ENCODE measurements at places on chromosomes 1 and 21.

DNA sequence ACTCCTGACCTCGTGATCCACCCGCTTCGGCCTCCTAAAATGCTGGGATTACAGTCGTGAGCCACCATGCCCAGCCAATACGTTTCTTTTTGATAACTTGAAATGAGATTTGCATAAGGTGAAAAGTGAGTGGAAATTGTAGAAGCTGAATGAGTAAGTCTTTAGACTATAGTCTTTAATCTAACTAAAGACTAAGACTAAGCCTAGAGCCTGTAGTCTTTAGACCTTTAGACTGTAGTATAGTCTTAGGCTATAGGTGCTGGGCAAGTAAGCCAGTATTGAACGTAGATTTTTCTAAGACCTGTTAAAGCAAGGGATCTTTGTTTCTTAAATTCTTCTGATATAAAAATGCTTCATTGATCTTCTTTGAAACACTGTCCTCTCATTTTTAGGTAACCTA, 12.1 kb downstream of the PPP2R5A start:
- no peak for DNase-seq

- DNase-seq: no peak
Measured at GRCh38 chr1:94693435-94693834, 126.7 kb upstream of the SLC44A3 start.

- DNase-seq: no peak
Measured at GRCh38 chr1:157241185-157241538, 103.0 kb upstream of the ETV3 start.

- DNase-seq: peak; percentile 51
Measured at GRCh38 chr1:225426395-225427234, 1.2 kb downstream of the LBR start.

GRCh38 chr1:110426854-110427253, 19.4 kb upstream of the LAMTOR5 start:
- no peak for DNase-seq

DNA sequence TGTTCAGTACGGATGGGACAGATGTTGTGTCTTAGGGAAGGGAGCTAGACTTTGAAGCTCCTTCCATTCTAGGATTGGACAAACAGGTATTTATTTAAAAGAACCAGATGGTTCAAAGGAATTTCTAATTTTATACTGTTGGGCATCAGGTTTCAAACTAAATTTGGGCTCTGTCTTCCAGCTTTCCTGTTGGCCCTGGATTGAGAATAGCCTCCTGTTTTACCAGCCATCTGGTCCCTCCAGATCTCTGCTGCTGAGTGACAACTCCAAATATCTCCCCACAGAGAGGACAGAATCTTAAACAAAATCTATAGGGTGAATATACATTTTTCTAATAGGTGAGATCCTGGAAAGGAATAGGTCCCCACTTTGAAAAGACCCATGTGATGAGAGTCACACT, 52.5 kb upstream of the CNIH3 start:
- DNase-seq: no peak

DNA sequence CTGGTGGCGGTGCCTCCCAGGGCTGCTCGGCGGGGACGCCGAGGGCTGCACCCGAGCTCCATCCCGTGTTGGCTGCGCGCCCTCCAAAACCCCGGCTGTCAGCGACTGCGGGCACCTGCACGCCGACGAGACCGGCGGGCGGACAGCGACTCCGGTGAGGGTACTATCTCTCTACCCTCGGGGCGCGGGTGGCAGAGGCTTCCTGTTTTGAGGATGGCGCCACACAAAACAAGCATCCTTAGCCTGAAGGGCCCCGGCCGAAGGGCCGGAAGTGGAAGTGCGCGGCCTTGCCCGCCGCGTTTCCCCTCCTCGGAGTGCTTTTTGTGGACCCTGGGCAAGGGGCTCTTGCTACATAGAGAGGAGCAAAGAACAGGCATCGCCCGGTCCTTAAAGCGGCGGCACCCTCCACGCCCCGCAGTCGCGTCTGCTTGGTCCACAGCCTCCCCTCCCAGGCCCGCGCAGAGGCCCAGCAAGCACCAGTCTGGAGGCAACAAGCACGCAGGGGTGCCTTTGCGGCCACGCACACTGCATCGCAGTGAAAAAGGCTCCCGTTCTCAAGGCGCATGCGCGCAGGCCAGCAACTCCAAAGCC, 561 bp upstream of the COQ8A start:
- peak; percentile 72 for DNase-seq

DNA sequence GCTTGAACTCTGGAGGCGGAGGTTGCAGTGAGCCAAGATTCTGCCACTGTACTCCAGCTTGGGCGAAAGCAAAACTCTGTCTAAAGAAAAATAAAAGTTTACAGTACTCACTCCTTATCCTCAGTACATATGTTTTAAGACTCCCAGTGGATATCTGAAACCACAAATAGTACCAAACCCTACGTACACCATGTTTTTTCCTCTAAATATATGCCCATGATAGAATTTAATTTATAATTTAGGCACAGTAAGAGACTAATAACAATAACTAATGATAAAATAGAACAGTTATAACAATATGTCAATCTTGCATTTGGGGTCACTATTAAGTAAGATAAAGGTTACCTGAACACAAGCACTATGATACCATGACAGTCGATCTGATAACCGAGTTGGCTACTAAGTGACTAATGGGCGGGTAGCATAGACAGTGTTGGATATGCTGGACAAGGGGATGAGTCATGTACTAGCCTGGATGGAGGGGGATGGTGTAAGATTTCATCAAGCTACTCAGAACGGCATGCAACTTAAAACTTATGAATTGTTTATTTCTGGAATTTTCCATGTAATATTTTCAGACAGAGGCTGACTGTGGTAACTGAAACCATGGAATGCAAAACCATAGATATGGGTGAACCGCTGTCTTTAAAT, 43.7 kb downstream of the ST7L start:
- DNase-seq: peak; percentile 95

GRCh38 chr1:238916828-238917227, 469.5 kb upstream of the CHRM3 start:
- DNase-seq: no peak

DNA sequence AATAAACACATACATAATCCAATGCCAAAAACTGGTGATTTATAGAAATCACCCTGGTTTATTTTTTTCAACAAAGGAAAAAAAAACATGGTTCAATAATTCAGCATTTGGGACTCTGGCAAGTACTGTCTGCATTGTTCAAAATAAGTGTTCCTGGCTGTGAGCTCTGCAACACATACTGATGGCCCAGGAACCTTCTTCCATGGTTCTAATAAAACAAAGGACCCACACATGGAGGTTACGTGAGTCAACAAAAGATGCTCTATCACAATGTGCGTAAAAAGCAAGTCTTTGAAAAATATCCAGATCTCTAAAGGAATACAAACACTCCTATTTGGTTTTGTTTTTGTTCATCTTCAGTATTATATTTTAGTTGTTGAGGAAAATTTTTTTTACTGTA, 37.9 kb upstream of the C1orf198 start:
- no peak for DNase-seq

GRCh38 chr1:227378871-227379554, 60.7 kb upstream of the CDC42BPA start:
- peak; percentile 69 for DNase-seq

GRCh38 chr1:245997471-245998258, 509.4 kb downstream of the SMYD3 start:
- peak; percentile 81 for DNase-seq

GRCh38 chr21:31927689-31928353, 55.0 kb downstream of the HUNK start:
- DNase-seq: peak; percentile 17

- no peak for DNase-seq
Measured at GRCh38 chr1:111062624-111063023, 77.3 kb downstream of the DRAM2 start.

GRCh38 chr21:42545745-42546144, 32.1 kb downstream of the SLC37A1 start:
- DNase-seq: no peak

- DNase-seq: peak; percentile 71
Measured at GRCh38 chr1:241615043-241615974, 24.9 kb downstream of the CHML start.

DNA sequence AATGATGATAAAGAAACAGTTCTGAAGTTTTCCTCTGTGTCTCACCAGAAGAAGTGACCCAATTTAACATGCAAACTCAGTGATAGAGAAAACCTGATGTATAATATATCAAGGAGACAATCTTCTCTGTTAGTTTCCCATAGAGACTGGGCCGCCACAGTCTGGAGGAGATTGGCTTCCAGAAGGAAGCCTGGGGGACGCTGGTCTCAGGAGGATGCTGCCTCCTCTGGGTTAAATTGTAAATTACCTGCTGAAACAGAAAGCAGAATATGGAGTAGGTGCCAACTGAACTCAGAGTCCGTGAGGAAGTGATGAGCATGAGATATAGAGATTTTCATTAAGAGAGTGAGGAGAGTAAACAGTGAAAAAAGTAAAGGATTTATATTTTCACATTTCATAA, 15.8 kb downstream of the OR14I1 start:
- DNase-seq: no peak

DNA sequence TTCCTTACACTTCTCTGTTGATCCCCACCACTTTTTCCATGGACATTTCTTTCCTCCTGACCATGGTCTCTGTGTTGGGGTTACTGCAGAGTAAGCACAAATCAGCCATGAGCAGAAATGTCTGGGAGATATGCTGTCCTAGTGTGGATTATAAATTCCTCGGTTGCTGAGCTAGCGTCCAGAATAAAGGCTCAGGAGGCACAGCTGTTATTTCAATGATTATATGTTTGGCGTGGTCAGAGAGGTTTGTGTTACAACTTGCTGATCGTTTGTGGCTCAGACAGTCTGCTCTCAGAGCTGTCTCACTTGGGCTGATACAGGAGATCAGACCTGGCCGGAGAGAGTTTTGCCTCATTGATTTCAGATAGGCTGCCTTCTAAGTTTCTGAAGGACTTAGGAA, 37.5 kb upstream of the LAMC2 start:
- DNase-seq: no peak

DNA sequence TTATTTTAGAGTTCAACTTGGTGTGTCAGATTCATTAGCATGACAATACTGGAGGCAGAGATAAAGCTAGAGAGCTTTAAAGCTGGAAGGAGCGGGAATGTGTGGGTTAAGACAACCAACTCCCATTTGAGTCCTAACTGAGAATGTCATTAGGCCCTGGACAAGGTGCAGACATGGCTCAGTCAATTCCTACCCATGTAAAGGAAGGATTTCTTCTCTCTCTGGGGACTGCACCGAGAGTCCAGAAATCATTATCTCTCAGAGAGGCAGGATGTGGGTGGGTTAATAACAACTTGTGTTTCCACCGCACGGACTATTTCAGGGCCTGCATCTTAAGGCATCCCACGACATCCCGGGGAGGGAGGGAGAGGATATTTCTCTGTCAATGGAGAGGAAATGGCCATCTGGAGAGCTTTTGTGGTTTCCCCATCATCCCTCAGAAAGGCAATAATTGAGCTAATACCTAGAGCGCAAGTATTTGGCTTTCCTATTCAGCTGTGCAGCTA, 46.7 kb upstream of the SARS1 start:
- no peak for DNase-seq

DNA sequence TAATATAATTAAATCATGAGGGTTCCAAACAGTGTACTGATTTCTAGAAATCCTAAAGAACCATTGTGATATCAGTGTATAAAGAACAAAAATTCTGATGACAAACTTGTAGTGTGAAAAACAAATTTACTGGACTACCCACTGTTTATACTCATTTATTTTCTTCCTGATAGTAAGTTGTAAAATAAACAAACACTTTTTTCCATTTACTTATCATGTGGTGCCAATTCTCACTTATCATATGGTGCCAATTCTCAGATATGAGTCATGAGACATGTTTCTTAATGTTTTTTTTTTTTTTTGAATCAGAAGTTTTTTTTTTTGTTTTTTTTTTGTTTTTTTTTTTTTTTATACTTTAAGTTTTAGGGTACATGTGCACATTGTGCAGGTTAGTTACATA, 137.7 kb downstream of the LEPR start:
- DNase-seq: peak; percentile 15

DNA sequence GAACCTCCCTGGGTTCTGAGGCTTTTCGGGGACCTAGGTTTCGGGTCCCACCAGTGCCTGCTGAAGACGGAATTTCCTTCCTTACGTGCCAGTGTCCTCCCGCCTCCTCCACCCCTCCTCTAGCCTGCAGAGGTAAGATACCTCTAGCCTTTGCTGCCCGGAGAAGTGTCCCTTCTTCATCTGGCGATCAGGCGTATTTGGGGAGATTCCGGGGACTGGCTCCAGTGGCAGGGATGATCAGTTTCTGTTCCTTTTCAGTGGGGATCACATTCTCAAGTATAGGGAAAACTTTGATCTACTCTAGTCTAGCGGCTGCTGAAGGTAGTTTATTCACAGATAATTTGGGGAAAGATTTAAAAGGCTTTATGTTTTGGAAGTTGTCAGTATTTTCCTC, 674 bp downstream of the CEP350 start:
- DNase-seq: peak; percentile 53

GRCh38 chr1:203931953-203932352, 70.6 kb downstream of the SNRPE start:
- DNase-seq: no peak

- DNase-seq: peak; percentile 95
Measured at GRCh38 chr1:23554481-23555269, 4.6 kb downstream of the ID3 start.

GRCh38 chr1:232845406-232845955, 40.3 kb downstream of the MAP10 start:
- DNase-seq: peak; percentile 28

DNA sequence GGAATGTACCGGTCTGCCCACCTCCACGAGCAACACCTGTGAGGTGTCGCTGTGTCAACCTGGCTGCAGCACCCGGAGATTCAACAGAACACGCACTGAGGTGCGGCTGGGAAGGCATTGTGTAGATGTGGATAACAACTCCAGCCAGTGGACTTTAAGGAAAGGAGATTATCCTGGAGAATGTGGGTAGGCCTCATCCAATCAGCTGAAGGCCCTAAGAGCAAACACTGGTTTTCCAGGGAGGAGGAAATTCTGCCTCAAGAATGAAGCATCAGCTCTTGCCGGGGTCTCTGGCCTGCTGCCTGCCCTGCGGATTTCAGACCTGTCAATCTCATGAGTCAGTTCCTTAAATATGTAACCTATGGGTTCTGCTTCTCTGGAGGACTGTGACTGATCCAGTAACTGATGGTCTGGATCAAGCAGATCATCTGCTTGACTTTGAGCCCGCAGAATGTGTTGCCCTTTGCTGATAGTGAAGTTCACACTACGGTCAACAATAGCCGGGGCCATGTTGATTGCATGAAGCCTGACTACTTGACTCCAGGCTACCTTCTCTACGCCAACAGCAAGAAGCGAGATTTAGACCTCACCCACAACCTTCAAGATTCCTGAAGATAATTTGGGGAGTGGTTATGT, 15.9 kb upstream of the PRDM15 start:
- peak; percentile 89 for DNase-seq
